ENCODE measurements at places on chromosomes 13 and 19.

DNA sequence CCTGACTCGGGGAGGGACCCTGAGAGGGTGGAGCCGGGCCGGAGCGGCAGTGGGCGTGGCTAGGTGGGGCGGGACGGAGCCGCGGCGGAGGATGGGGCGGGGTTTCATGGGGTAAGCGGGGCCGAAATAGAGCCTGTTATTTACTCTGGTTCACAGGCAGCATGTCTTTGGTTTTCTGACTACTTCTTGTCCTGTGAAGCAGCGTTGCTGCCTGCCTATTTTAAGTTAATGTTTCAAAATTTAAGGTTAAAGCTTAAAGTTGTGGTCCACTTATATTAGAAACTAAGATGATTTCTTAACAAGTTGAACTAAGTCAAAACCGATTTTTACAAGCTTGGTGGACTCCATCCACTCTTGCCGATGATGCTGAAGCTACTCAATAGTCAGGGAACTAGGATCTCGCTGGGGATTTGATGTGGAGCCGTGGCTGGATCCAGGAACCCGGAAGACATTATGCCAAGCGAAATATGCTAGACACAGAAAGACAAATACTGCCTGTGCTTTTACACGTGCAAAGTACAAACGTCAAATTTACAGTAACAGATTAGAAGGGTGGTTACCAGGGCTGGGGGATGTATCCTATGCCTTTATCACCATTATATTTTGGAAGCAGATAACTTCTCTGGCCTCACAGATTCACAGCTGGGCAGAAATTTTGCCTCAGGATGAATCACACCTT is 433 bp upstream of the ZNF616 start:
- DNase-seq = no peak

- DNase-seq = no peak
Measured at GRCh38 chr13:42575938-42576337, 2.0 kb downstream of the TNFSF11 start.

GRCh38 chr19:19170873-19171672 is 1.0 kb upstream of the MEF2B start:
- DNase-seq = no peak

DNA sequence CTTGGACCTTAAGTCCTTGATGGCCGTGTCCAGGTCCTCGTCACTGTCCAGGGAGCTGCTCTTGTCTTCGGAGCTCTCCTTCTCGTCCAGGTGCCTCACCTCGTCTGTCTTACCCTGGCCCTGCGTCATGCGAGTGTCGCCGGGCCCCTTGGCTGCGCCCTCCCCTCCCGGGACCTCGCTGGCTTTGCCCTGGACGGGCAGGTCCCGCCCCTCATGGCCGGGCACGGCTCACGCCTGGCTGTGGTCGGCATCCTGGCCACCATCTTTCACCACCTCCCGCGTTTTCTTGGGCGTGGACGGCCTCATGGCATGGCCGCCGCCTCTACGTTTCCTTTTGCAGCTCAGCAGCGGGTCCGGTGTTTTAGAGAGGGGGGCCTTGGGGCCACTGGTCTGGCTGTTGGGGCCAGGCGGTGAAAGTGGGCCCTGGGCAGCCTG is 14.8 kb downstream of the RB1 start:
- DNase-seq = no peak

DNA sequence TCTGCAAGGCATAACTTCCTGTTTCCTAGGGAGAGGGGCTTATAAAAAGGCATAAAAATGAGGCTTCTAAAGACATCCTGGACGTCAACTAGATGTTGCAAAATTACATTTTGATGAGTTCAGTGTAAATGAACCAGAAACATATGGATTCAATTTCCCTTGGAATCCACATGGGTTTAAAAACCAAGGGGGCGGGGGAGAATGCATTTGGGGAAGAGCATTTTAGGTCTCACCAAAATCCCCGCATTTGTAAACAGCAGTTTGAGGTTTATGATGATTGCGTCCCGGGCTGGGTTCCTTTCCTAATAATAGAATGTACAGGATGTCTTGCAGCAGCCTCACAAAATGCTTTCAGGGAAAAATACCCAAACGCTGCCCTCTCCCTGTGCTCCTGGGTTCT is 407.8 kb downstream of the ZNF536 start:
- DNase-seq = no peak

GRCh38 chr13:98103942-98104880 is 38.7 kb upstream of the FARP1 start:
- no peak for DNase-seq

DNA sequence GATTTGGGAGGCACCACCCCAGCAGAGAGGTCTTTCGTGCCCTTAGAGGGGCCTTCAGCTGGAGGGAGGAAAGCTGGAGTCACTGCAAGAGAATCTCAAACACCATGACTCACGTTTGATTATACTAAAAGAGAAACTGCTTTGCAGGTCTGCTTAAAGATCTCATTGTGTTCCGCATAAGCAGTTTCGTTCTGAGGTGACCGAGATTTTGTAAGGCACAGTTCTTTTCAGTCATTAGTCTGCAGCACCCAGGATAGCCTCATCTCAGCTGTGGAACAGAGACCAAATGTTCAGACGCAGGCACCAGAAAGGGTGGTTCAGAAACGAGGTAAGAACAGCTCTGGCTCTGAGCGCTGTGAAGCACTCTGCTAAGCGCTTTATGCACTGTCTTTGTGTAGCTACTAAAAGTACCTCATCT is 71.2 kb upstream of the GTF3A start:
- no peak for DNase-seq

DNA sequence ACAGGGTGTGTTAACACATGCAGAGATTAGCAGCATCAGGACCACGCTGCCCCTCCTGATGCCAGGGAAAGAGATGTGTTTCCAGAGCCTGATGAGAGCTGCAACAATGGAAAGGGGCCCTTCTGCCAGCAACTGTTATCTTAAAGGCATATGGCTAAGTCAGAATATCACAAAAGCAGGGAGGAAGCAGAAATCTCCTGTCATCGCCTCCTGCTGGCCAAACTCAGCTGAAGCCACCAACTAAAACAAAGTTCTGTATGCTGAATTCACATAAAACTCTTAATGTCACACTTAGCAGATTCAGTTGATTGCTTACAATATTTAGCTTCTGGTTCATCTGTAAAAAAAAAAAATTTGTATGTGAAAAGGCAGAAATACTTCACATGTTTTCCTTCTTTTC is 178.2 kb downstream of the GPC5 start:
- no peak for DNase-seq

- no peak for DNase-seq
Measured at GRCh38 chr13:83470133-83470797, 412.0 kb downstream of the SLITRK1 start.

GRCh38 chr19:51505904-51506303 is 4.3 kb upstream of the SIGLEC12 start:
- DNase-seq = no peak

DNA sequence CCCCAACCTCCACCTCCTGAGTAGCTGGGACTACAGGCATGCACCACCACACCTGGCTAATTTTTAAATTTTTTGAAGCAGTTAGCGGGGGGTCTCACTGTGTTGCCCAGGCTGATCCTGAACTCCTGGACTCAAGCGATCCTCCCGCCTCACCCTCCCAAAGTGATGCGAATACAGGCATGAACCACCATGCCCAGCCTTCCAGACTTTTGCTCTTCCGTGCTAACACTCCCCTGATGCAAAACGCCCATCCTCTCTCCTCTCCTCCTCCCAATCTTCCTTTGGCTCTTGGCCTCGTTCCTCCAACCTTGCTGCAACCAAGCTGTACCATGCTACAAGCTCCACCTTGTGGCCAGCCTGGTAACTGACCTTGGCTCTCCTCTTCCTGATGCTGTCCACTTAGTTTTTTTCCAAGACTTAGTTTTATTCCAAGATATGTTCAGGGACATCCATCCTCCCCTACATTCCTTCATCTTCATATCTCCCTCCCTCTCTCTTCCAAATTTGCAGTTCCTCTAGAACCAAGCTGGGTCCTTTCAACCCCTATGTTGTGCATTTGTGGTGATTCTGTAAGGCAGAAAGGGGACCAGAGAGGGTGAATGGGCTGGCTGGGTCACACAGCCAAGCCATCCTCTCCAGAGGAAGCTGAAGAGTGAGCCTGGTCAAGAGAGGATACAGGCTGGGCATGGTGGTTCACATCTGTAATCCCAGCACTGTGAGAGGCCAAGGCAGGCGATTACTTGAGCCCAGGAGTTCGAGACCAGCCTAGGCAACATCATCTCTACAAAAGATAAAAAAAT is 32.8 kb downstream of the TINCR start:
- DNase-seq = no peak

GRCh38 chr13:113922412-113923118 is 51.3 kb downstream of the C13orf46 start:
- DNase-seq = peak; percentile 19

- DNase-seq = no peak
Measured at GRCh38 chr19:40594657-40595091, 6.5 kb upstream of the LTBP4 start.

DNA sequence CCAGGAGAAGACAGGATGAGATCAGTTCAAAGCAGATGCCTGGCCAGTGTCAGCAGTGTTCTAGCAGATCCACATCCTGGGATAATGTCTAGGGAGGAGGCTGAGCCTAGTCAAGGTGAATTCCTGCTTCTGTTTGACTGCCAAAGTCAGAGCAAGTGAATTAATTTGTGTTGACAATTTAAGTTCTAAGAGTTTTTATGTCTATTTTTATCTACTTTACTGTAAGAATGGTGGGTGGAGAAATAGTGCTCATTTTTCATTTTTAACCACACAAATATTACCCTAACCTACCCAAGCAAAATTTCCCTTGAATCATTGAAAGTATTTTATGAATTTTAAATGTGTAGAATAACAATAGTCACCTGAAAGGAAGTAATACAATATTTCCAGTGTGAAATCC is 207.6 kb upstream of the SLC10A2 start:
- DNase-seq = no peak

- no peak for DNase-seq
Measured at GRCh38 chr13:65330287-65330686, 1899.8 kb downstream of the PCDH9 start.

DNA sequence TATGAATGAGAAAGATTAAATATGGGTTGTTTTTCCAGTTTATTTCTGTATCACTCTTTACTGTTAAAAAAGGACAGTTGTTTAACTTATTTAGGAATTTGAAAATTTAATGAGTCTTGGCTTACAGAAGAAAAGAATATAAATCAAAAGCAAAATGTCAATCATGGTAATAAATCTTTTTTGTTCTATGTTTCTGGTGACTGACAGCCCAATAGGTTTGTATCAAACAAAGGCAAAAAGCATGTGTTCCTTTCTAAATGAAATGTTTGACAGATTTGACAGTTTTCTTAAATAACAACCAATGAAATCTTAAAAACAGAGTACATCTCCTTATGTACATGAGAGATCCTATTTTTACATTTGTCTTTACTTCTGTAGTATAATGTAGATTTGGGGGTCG is 11.0 kb downstream of the PCDH9 start:
- no peak for DNase-seq

GRCh38 chr19:53853707-53854106 is 14.0 kb upstream of the MYADM start:
- DNase-seq = no peak

GRCh38 chr13:70769817-70770216 is 661.6 kb upstream of the KLHL1 start:
- DNase-seq = no peak

DNA sequence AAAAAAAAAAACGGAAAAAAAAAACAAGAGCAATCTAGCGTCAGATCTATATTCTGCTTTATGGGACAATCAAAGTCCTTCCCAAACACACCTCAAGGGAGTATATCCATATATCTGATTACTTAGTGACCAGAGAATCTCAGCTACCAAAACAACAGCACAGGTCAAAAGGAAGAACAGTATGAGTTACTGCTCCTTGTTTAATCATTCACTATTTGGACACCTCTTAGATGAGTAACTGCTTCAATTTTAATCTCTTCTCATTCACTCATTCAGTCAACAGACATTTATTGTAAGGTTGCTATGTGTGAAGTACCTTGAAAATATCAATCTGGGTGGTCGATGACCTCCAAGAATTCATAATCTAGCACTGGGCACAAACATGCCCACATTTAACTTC is 193.2 kb downstream of the IRS2 start:
- DNase-seq = no peak

GRCh38 chr19:38773469-38774177 is at the start of gene LGALS7:
TSS of gene LGALS7 (minus strand) at chr19:38773517. CDS start at chr19:38773492, 25 bp downstream.
- DNase-seq = no peak

GRCh38 chr13:106296723-106297122 is 238.7 kb downstream of the EFNB2 start:
- DNase-seq = no peak

DNA sequence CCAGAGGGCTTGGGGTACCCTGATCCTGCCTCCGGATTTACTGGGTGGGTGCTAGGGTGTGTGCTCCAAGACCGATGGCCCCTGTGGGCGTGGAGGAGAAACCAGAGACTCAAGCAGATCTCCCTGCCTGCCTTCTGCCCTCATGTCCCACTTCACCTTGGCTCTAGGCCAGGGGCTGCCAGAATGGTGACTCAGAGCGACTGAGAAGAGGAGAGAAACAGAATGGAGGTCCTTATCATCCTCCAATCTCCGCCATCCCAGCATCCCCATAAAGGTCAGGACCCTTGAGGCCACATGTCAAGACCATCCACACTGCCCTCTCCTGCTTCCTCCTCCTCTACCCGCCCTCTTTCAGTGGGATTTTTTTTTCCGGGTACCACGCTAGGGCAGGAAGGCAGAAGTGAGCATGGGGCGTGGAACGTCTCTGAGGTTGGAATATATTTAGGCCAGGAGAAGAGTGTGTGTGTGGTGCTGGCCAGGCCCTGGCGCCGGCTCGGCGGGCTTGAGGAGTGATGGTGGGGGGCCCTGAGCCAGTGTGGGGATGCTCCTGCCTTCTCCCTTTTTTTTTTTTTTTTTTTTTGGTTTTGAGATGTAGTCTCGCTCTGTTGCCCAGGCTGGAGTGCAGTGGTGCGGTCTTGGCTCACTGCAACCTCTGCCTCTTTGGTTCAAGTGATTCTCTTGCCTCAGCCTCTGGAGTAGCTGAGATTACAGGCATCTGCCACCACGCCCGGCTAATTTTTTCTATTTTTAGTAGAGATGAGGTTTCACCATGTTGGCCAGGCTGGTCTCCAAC is 22.3 kb downstream of the IER2 start:
- no peak for DNase-seq

DNA sequence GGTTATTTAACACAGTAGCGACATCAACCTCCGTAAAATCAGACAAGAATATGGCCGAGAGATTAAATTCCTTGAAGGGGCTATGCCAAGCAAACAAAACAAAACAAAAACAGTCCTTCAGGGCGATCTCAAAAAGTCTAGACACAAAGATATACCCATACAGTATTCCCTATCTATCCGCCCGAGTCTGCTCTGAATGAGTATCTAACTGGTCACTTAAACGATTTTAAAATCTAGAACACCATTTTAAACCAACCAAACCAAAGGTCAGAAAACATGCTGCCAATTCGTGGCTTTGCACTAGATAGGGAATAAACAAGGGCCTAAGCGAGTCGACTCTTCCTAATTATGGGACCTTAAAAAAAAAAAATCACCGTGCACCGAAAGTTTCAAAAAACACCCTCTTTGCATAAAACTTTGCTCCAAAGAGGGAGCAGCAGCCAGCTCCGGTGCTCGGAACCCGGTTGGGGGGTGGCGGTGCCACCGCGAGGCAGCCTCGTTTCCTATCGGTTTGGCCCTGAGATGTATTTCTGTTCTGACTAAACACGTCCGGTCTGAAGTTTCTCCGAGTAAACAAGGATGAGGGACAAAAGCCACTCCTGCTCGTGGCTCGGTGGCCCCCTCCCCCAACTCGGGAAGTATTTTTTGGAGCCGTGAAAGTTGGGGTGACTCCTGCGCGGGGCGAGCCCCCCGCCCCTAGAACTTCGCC is 1.8 kb downstream of the HMGB1 start:
- peak; percentile 77 for DNase-seq

- no peak for DNase-seq
Measured at GRCh38 chr13:89465366-89465765, 1794.2 kb downstream of the SLITRK5 start.
